Ureter (tissue), 1 donor: ENCODE measurements at places on chromosomes 4 and X. TPM values are rescaled to one million over a fixed set of nuclear protein-coding genes. Genes with fewer than 3 reads are reported as not detected.

DNA sequence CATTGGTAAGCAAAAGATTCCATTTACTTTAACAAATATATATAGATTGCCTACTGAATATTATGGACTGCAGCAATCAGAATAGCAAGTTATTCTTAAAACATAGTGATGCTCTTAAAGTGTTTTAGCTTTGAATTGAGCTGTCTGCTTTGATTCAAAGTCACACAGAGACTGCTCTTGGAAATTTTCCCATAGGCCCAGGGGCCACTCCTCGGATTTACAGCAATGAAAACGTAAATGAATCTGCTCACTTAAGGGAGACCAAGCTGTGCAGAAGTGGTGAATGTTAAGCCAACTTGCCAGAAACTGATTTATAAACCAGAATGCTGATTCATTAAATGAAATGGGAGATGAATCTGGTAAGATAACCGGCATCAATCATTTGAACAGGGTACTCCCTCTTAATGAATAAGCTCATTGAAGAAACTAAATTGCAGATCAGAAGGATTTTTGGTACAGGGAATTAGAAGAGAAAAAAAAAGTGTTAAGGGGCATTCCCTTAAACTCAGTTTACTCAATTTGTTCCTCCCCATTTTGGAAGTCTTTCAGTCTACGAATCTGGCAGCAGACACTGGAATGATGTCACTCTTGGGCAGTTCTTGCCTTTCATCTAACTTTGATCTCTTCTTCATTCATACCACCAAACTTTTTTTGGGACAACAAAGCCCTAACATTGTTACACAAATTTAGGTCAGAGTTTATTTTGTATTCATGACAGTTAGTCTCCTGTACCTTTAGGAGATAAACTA lies 363.3 kb upstream of the MAGEB2 start:
- no peak for DNase-seq

DNA sequence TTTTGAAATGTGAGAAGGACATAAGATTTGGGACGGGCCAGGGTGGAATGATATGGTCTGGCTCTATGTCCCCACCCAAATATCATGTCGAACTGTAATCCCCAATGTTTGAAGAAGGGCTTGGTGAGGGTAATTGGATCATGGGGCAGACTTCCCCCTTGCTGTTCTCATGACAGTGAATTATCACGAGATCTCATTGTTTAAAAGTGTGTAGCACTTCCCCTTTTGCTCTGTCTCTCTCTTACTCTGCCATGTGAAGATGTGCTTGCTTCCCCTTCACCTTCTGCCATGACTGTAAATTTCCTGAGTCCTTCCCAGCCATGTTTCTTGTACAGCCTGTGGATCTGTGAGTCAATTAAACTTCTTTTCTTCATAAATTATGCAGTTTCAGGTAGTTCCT lies 17.5 kb downstream of the MTMR8 start:
- no peak for DNase-seq

DNA sequence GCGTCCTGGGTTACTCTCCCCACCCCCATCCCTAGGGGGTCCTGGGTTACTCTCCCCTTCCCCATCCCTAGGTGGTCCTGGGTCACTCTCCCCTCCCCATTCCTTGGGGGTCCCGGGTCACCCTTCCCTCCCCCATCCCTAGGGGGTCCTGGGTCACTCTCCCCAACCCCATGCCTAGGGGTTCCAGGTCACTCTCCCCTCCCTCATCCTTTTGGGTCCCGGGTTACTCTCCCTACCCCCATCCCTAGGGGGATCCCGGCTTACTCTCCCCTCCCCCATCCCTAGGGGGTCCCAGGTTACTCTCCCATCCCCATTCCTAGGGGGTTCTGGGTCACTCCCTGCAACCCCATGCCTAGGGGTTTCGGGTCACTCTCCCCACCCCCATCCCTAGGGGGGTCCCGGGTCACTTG lies 1.5 kb downstream of the ASMTL start:
- DNase-seq, result peak; percentile 51

DNA sequence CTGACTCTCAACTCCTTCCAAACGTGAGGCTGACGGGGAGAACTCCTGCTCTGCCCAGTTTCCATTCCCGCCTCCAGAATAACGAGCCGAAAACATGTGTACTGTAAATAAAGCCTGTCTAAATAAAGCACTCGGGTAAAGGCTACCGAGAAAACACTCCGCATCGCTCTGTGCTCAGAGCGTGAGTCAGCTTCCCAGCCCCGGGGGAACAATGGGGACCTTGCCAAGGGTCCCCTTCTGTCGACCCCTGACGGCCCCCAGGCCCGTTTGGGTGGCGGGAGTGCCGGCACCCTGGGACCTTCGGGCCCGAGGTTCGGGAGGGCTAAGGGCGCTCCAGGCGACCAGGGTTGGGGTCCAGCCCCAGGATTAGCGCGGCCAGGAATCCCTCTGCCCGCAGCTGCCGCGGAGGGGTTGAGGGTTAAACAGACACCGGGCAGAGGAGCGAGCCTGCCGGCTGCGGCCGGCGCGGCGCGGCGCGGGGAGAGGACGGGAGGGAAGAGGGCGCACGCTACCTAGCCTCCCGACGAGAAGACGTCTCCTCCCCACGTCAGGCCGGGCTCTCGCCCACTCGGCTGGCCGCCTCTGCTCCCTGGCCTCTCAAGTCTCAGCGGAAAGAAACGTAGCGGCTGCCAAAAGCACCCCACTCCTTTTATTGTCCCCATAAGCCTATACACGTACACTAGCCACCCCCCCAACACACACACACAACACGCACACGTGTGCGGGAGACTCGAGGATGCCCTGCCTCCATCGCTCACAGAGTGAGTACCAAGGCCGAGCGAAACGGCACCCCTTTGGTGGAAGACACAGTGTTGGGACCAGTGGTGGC lies 85.5 kb downstream of the BCOR start:
- DNase-seq, result no peak

DNA sequence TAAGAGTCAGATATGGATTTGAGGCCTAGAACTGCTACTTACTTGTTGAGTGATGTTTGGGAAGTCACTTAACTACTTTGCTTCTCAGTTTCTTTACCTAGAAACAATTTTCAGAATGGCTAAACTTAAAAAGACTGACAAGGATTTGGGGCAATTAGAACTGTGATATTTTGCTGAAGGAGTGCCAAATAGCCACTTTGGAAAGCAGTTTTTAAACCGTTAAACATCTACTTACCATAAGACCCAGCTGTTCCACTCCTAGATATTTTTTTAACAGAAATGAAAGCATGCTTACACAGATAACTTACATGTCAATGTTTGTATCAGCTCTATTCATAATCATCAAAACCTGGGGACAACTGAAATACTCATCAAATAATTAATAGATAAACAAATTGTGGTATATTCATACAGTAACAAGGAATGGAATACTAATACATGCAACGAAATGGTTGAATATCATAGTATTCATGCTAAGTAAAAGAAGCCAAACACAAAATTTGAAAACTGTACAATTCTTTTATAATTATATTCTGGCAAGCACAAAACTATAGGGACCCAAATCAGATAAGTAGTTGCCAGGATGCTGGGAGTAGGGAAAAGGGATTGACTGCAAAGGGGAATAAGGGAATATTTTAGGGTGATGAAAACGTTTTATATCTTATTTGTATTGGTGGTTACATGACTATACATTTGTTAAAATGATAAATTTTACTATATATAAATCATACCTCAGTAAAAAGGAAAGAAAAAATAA lies 24.0 kb downstream of the RPA4 start:
- no peak for DNase-seq

- no peak for DNase-seq
Observed at GRCh38 chr4:8828869-8829268, 42.8 kb downstream of the HMX1 start.

- DNase-seq, result no peak
Observed at GRCh38 chr4:5921981-5922380, 29.1 kb upstream of the CRMP1 start.

GRCh38 chr4:176479767-176480166 lies 160.0 kb downstream of the SPCS3 start:
- DNase-seq, result no peak

- DNase-seq, result no peak
Observed at GRCh38 chrX:10471418-10471817, 149.0 kb downstream of the MID1 start.

GRCh38 chr4:180560896-180561295 lies 1682.3 kb upstream of the TENM3 start:
- no peak for DNase-seq

GRCh38 chrX:39816871-39817731 lies 280.7 kb downstream of the BCOR start:
- DNase-seq, result no peak

DNA sequence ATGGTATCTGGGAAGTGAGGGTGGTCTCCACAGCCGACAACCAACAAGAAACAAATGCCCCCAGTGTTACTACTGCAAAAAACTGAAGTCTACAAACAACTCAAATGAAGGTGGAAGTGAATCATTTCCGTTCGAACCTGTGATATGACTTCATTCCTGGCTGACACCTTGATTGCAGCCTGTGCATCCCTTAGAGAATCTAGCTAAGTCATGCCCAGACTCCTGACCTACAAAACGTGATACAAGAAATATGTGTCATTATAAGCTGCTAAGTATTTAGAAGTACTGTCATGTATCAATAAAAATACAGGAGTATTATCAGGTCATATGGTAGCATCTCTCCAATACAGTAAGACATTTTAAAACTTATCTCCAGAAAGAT lies 959.7 kb upstream of the LCORL start:
- DNase-seq, result no peak

- DNase-seq, result no peak
Observed at GRCh38 chr4:120692964-120693363, 229.6 kb downstream of the PRDM5 start.

DNA sequence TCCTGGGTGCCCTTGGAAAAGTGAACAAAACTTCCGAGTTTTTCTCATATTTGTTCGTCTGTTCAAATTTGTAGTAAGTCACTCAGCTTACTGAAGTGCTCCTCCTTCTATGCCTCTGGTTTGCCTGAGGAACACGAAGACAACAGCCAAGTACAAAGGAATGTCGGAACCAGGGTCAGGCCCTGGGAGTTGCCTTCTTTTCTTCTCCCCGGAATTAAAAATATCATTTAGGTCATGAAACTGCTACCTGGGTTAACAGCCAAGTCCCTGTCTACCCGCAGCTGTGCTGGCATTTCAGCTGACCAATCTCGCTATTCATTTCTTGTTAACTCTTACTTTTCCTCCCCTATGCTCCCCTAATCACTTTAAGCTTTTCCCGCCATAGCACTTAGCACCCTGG lies 137.6 kb upstream of the TEX13D start:
- no peak for DNase-seq

DNA sequence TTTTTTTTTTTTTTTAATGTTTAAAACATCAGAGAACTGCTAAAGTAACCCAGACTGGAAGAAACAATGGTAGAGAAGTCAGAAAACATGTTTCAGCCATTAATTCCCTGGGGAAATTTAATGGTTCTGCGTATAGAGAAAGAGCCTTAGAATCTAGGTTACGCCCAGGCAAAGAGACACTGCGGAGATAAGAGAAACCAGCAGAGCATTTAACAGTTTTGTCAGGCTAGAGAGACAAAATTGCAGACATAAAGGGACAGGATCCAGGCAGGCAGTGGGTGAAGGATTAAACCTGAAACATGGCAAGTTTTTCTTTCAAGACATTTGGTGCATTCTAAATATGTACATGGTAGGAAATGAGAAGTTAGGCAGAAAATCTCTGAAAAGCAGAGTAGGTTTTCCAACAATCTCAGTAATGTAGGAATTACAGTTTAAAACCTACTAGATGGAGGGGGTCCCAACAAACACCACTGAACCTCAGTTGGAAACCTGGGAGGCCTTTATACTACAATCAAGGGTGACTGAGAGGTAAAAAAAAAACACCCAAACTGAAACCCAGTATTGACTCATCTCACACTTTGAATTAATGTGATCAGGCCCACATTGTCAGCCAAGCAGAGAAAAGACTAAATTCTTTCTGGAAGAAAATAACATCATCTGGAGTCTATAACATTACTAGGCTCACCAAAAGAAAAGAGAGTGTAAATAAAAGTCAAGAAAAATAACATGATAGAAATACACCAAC lies 254.2 kb upstream of the NWD2 start:
- no peak for DNase-seq

- DNase-seq, result no peak
Observed at GRCh38 chr4:151246742-151247141, 30.2 kb upstream of the PRSS48 start.

DNA sequence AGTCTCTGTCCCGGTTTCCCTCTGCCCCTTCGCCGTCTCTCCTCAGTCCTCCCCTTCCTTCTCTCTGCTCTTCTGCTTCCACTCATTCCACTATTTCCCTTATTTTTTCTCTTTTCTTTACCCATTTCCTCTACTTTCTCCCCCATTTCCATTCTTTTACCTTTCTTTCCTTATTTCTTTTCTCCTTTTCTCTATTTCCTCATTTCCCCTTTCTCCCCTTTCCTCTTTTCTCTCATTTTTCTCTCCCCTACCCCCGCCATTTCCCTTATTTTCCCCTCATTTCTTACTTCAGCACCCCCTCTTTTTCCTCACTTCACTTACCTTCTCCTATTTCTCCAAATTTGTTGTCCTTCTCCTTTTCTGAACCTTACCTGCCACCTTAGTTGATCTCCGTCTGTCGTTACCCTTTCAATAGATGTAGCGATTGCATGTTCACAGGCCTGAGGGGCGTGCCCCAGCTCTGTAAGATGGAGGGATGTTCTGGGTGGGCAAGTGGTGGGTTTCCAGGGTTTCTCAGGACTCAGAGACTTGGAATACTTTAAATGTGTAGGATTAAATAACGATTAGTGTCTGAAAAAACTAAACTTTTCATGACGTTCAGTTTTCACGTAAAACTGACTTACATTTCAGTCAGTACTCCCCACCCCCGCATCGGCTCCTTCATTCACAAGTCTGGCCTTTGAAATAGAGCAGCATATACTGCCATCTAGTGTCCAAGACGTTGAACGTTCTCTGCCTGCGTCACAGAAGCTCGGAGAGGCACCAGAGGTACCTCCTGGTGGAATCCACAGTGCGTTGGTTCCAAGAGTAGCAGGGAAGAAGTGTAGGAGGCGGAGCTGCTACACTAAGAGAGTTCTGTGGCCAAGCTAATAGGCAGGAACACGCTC lies 641 bp upstream of the NCBP2L start:
- DNase-seq, result peak; percentile 84

DNA sequence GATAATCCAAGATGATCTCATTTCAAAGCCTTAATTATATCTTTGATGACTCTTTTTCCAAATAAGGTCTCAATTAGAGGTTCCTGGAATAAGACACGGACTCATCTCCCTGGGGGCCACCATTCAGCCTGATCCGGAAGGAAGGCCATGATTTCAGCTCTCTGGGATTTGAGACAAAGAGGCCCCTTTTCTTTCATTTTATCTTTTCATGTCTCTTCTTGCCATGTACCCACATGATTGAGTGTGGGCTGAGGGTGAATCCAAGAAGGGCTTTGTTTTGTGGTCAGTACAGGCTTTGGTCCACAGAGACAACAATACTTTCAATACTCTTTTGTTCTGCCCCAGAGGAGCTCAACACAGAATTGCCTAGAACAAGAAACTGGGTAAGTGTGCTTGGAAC lies 261.2 kb downstream of the TRIML1 start:
- DNase-seq, result no peak

Gene S100G
- not detected for total RNA-seq

Gene ARL13A
- total RNA-seq, result not detected

Gene PCDH7
- 18.4 TPM for total RNA-seq

Gene IBSP
- total RNA-seq, result not detected

Gene FAM133A
- not detected for total RNA-seq

Gene NDP
- 0.78 TPM for total RNA-seq

Gene REELD1
- 1.2 TPM for total RNA-seq

Gene SHISA3
- 0.31 TPM for total RNA-seq

Gene RHOXF2B
- total RNA-seq, result not detected

Gene RAB40A
- 2.8 TPM for total RNA-seq

Gene SLC6A14
- total RNA-seq, result 0.57 TPM

Gene SMIM43
- not detected for total RNA-seq

Gene BRCC3
- total RNA-seq, result 23.3 TPM

Gene GPR78
- total RNA-seq, result 1.4 TPM

Gene ARSD
- 110 TPM for total RNA-seq

Gene IL21
- not detected for total RNA-seq
